ENCODE measurements at places on chromosomes 6 and 20.

DNA sequence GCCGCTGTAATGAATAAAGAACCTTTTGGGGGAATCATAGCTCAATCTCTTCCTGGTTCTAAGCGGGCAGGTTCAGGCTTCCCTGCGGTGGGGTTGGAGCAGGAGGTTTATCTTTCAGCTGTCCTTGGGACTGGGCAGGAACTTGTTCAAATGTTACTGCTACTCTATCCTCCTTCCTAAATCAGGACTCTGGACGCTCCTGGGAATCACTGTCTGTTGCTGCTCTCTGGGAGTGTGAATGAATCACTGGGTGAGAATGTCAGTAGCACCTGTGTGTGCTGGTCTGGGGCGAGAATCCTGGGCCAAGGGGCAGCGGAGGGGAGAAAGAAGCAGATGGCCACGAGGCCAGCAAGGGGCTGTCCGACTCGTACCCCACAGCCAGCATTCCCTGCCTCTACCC is 65.4 kb upstream of the ZNFX1 start:
- DNase-seq: no peak

DNA sequence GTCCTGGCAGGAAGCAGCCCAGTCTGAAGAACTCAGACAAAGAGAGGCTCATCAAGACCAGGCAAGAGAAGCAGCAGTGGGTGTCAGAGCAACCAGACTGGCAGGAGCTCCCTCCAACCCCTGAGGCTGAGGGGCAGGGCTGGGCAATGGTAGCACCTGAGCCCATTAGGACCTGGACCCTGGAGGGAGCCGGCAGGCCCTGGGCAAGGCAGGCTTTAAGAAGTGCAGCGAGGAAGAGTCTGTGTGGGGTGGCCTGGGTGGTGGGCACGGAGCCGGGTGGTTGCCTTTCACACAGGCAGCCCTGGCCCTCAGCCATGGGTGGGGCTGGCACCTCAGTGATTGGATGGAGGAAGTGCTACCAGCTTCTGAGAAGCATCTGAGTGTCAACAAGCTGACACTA is 33.1 kb upstream of the IRF4 start:
- no peak for DNase-seq

- no peak for DNase-seq
These were observed 48.4 kb downstream of the GCNT2 start for GRCh38 chr6:10569392-10570127.

DNA sequence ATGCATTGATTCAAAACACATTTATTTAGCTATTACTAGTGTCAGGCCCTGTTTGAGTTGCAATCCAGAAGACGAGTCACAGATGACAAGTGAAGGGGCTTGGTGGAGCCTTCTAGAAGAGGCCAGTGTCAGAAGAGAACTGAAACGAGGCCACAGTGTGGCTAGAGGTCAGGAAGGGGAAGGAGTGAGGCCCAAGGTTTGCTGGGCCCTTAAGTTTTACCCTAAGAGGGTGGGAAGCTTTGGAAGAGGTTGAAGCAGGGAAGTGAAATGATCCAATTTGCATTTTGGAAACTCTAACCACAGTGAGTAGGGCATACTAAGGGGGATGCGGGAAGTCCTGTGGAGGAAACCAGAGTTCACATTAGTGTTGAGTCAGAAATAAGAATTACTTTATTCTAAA is 25.0 kb downstream of the TTK start:
- no peak for DNase-seq

DNA sequence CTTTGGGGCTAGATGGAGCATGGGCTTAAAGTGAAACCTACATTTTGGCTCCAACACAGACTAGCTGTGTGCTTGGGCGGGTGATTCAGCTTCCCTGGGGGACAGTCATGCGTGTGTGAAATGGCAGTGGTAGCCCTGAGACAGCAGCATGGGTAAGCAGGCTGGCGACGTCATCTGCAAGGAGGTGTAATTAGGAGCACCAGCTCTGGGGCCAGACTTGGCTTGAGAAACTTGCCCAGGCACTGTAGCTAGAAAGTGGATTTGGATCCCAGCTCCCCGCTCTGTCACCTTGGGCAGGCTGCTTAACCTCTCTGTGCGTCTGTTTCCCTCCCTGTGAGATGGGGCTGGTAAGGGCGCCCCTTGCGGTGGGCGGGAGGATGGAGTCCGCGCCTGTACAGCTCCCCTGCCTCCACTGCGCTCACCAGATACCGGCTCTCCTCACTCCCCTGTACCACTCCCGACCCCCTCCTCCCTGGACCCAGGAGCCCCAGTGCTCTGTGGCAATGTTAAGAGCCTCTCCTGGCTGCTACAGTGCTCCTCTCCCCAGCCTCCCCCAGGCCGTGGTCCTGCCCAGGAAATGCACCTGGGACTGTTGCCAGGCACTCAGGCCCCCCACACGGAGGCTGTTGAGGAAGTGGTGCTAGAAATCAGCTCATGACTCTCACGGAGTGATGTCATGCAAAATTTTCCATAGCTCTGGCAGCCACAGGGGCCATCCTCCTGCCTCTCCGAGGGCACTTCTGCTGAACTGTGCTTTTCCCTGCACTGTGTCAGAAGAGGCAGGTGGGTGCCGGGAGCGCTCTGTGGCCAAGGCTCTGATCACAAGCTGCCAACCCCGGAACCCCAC is 44.6 kb downstream of the SYNJ2 start:
- no peak for DNase-seq

GRCh38 chr6:138429761-138430160 is 25.7 kb downstream of the HEBP2 start:
- DNase-seq: no peak

DNA sequence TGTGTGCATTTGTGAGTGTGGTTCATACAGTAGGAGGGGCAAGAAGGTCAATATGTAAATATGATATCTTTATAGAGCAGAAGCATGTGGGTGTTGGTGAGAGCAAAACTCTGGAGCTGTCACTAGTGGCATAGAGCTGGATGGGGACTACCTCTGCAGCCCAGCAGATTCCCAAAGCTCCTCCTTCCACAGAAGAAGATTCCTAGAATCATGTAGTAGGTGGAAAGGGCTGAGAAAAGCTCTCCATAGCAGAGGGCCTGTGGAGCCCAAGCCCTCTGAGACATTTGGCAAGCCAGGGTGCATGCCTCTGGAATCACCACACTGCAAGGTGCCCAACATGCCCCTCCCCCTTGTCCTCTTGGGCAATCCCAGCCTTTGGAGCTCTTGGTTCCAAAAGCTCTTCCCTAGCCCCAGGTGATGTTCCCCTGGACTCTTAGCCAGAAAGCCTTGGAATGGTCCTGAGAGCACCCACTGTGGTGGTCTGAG is 233.2 kb downstream of the LRFN2 start:
- DNase-seq: no peak

DNA sequence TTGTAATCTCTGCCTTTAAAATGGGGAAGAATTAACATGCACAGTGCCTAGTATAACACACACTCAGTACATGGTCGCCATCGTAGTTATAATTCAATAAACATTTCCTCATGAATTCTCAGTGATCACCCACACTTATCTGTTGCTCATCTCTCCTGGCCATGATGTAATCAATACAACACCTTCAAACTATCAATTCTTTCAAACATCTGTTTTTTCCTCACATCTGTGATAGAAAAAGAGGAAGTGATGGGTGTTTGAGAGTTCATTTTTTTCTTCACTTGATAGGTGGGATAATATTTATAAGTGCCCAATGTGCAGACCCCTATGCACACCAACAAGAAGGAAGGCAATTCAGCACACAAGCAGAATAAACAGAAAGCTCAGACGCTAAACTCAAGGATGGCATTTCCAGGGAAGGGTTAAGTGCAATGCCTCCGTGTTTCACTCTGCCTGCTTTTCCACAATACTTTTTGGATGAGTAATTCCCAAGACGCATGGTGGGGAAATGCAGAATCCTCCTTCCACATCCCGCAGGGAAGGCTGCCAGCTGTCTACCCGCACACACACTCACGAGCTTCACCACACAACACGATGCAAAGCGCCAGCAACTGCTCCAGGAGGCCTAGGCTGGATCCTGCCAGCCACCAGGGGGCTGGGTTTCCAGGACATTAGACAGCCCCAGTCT is 100.3 kb downstream of the GMPR start:
- DNase-seq: peak; percentile 17

DNA sequence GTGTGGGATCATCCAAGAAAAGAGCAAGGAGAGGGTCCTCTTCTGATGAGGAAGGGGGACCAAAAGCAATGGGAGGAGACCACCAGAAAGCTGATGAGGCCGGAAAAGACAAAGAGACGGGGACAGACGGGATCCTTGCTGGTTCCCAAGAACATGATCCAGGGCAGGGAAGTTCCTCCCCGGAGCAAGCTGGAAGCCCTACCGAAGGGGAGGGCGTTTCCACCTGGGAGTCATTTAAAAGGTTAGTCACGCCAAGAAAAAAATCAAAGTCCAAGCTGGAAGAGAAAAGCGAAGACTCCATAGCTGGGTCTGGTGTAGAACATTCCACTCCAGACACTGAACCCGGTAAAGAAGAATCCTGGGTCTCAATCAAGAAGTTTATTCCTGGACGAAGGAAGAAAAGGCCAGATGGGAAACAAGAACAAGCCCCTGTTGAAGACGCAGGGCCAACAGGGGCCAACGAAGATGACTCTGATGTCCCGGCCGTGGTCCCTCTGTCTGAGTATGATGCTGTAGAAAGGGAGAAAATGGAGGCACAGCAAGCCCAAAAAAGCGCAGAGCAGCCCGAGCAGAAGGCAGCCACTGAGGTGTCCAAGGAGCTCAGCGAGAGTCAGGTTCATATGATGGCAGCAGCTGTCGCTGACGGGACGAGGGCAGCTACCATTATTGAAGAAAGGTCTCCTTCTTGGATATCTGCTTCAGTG is 40.8 kb downstream of the ZBTB2 start:
- DNase-seq: no peak

DNA sequence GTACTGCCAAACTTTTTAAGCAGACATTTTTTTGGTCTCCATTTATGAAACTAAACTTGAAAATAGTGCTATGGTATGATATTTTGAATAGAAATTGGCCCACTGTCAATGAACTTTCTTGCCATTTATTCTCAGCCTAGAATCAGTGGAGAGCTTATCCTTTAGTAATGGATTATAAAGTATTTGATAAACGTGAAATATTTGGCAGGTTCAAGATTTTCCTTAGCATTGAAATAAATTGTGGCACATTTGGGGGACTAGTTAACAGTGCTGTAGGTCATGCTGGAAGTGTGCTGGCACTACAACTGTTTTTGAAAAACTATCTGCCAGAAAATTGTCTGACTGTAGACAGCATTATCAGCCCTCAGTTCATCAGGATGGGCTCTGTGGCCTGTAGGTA is 2.1 kb downstream of the PRSS35 start:
- DNase-seq: no peak

DNA sequence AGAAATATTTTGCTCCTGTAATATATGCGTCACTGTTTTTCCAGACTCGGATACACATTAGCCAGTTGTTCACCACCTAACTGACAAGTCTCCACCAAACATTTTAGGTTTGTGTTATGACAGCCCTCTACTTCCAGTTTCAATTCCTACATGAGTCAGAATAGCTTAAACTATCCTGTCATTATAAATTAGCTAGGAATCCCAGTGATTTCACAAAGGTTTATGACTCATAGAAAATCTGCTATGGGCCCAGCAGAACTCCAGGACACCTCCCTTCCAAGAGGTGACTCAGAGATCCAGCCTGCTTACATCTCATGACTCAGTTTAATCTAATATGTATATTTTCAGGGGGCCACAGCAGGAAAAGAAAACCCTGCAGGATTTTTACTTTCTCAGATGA is 17.4 kb upstream of the PLCB4 start:
- DNase-seq: no peak

GRCh38 chr6:16427124-16427523 is 188.7 kb downstream of the GMPR start:
- DNase-seq: no peak
